Ecto neural progenitor cell (in vitro differentiated cells): ENCODE measurements at places on chromosomes 2 and 18.

- no peak for DNase-seq
Observed at GRCh38 chr2:240144649-240145261, 4.3 kb upstream of the OTOS start.

DNA sequence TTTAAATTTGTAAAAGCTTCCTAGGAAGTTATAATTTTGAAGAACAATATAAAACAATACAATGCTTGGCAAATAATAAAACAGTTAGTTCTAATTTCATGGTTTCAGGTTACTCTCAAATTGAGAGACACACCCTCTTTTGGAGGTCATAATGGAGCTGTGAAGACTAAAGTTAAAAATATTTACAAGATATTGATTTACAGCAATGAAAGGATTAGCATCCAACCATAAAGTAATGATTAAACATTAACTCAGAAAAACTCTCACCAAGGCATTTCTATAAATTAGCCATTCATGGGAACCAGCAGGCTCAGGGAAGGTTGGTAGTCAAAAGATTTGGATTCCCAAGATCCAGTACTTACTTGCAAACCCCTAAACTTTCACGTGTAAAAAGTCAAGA is 6.4 kb downstream of the DPP4 start:
- DNase-seq: no peak

GRCh38 chr2:198072655-198073054 is 268.3 kb downstream of the PLCL1 start:
- no peak for DNase-seq

GRCh38 chr2:59932341-59932740 is 621.1 kb downstream of the BCL11A start:
- DNase-seq: no peak

DNA sequence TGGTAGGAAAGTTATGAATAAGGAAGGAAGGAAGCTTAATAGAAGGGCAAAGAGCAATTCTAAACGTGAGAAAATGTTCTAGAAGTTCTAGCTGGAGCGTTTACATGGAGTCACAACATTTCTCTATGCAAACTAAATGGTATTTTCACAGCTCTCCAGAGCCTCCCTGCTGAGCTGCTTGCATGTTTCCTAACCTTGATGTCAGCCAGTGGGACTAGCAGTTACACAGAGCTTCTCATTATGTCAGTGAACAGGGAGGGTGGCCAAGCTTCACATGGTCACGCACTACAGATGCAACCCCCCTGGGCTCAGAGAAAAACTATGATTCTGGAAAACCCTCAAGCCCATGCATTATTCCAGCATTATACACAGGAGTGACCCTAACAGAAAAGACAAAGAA is 153.4 kb upstream of the CCDC150 start:
- DNase-seq: no peak

- no peak for DNase-seq
Observed at GRCh38 chr18:78861116-78861515, 118.5 kb upstream of the SALL3 start.

GRCh38 chr2:36713310-36713709 is 16.8 kb downstream of the VIT start:
- DNase-seq: no peak

DNA sequence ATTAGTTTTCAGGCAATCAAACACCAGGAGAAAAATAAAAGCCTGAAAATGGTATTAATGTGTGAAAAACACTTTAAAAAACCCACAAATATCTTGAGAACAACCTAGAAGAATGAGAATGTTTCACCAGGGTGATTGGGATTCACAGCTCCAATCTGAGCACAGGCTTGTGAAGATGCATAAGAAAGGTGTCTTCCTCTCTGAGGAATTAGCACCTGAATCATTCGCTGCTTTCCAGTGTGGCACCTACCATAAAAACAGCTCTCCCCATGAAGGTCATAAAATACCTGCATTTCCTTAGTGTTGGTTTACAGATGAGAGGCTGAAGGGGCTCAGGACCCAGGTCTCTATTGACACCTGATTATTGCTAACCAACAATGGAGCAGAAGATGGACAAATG is 499.7 kb upstream of the KLHL29 start:
- DNase-seq: no peak

GRCh38 chr2:156695595-156695994 is 259.4 kb downstream of the GPD2 start:
- DNase-seq: no peak

- DNase-seq: no peak
Observed at GRCh38 chr2:66170744-66171330, 264.1 kb upstream of the MEIS1 start.

- DNase-seq: no peak
Observed at GRCh38 chr2:140696449-140696848, 1434.4 kb downstream of the LRP1B start.

- no peak for DNase-seq
Observed at GRCh38 chr18:32661486-32662299, 111.1 kb downstream of the KLHL14 start.

GRCh38 chr2:32739664-32740063 is 111.8 kb downstream of the TTC27 start:
- DNase-seq: no peak

- DNase-seq: no peak
Observed at GRCh38 chr18:50697509-50697908, 122.3 kb downstream of the MRO start.

DNA sequence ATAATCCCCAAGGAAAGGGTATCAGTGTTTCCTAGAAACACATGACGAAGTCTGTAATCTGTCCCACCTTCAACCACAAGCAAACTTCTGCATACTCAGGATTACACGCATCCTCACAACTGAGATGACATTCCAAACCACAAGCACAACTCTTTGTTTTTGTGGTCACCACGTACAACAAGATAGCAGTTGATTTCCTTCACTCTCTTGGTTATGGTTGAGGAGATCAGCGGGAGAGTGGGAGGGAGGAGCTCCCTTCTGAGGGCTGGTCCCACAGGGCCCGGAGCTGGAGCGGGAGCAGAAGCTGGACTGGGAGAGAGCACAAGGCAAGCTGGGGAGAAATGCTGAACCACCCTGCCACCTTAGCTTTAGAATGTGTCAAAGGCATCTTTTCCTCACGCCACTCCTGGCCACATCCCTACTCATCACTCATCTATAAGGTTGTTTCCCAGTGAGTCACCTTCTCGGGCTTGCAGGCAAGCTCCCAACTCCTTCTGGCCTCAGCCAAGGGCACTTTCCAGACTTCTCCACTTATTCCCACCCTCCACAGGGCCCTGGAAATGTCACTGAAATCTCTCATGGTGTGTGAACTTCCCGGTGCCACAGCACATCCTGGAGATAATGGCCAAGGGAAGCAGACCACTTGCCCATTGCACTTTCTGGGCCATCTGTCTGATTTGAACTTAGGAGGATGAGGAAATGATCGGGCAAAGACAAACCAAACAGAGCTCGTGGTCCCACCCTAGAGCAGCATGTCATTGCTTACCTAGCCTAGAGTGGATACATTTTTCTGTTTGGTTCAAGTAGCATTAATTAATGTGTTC is 98.9 kb upstream of the LGALSL start:
- DNase-seq: peak; percentile 29

DNA sequence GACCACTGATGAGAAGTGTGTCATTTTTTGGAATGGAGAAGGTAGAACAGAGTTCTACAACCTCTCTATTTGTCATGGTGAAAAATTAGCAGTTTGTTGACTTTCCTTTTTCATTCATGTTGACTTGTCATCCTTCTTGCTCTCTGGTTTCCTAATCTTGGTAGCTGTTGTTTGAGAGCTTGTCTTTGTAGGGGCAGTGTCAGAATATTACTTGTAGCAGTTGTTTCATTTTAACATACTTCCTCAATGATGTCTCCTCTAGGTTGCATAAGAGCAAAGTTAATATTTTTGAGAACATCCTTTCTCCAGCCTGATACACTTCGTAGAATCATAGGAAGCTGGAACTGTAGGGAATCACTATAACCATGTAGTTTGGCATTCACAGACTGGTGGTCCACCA is 368.2 kb upstream of the FANCL start:
- DNase-seq: no peak

DNA sequence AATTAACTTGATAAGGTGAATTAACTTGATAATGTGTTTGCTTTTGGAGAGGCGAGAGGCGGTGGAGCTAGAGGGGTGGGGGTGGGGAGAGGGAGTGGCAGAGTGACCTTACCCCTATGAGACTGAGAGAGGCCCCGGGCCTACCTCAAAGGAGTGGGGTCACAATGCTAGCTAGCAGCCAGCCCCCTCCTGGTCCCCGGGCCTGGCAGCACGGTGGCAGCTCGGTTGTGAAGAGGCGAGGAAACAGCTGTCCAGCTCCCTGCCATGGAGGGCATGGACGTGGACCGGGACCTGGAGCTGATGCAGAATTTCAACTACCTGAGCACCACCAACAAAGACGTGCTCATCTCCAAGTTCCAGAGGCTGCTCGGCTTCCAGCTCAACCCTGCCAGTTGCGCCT is 123.9 kb downstream of the RGPD3 start:
- no peak for DNase-seq

- DNase-seq: no peak
Observed at GRCh38 chr2:180829261-180829660, 151.1 kb upstream of the UBE2E3 start.

DNA sequence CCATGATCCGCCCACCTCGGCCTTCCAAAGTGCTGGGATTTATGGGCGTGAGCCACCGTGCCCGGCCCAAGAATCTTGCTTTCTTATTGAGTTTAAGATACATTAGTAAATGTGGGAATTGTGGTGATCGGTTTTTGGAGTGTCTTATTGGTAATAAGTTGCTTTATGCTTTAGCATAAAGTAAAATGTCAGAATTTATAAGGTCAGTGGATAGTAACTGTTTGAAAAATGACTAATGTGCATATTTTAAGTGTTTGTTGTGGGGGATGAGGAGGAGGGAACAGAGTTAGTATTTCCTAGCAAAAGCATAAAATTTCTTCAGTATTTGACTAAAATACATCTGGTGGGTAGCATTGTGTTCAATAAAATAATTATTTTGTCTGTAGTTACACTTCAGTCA is 77.4 kb downstream of the SLC39A10 start:
- DNase-seq: no peak

DNA sequence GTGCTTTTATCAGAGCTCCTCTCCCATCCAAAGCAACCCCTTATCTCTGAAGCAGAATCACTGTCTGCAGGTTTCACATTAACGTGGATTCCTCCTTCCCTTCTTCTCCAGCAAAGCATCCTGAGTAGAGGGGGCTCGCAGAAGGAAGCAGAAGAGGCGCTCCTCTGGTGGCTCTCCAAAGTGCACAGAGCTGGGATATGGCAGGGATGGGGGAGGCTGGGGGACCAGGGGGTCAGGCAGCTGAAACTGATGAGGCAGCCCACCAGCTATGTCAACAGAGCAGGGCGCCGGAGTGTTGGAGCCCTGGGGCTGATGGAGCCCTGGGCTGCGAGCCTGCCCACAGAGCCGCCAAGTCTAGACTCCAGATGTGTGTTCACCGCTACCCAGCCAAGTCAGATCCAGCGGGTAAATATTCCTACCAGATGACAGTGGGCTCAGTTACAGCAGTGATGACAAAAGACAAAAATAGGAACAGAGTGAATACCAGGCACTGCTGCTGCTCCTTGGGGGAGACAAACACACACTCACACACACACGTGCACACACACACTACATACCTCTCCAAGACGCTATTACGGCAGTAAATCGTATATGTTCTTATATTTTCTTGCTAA is 678.3 kb upstream of the ID2 start:
- no peak for DNase-seq

GRCh38 chr2:70937866-70938585 is 2.3 kb downstream of the ATP6V1B1 start:
- DNase-seq: peak; percentile 55

DNA sequence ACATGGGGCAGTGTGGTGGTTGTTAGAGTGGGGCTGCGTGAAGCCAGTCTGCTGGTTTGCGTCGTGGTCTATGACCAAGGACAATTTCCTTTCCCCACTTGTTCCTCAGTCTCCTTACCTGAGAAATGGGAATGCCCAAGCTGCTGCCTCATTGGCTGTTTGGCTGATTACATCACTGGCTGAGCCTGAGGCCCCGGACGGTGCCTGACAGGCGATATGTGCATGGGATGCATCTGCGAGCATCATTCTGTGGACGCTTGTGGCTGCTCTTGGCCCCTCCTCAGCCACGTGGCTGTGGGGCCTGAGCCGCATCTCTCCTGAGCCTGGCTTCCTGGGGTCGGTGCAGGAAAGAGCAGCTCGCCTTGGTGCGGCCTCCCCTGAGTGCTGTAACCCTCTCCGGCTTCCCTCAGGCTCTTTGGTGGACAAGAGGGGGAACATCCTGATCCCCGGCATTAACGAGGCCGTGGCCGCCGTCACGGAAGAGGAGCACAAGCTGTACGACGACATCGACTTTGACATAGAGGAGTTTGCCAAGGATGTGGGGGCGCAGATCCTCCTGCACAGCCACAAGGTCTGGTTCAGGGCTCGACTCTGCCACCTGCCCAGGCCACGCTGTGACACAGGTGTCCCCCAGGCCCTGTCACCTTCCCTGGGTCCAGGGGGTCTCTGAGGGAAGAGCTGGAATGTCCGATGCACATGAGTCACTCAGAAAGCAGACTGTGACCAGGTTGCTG is 17.2 kb downstream of the CNDP2 start:
- no peak for DNase-seq

GRCh38 chr18:58721566-58722239 is 50.4 kb downstream of the MALT1 start:
- no peak for DNase-seq

- DNase-seq: no peak
Observed at GRCh38 chr2:154507186-154507585, 191.3 kb upstream of the KCNJ3 start.

DNA sequence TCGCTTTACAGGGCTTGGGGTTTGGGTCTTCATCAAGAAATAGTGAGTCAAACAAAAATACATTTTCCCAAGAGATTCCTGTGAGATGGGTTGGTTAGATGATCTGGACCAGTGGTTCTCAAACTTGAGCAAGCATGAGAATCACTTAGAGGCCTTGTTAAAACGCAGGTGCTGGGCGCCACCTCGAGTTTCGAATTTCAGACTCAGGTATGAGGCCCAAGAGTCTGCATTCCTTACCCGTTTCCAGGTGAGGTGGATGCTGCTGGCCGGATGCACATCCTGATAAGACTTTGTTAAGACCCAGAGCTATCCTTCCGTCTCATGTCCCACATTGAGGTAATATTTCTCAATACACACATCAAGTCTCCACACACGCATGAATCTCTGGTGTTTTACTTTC is 707.8 kb upstream of the SALL3 start:
- no peak for DNase-seq

DNA sequence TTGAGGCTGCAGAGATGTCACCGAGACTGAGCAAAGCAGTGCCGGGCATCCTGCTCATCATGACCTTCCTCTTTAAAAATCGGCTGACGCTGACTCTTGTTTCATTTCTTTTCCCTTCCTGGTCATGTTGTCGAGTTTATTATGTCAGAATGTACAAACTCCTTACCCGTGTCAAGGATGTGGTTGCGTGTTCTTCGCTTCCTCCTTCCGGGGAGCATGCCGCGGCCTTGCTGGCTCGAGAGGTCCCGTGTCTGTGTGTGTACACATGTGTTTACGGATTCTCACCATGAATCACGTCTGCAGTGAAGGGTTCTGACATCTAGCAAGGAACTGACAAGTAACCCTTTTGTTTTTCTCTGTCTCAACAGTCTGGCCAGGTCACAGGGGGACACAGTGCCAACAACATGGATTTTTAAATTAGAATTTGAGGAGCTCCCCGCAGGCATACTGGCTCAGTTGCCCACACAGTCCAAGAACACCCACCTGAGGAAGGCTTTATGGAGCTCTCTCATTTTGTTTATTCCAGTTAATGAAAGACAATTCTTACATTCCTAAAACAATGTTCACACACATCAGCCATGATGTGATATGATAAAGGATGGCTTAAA is 60.2 kb downstream of the MYT1L start:
- no peak for DNase-seq
